ENCODE measurements at places on chromosomes 4 and X. TPM values are rescaled to one million over a fixed set of nuclear protein-coding genes. Genes with fewer than 3 reads are reported as not detected.

The GSPT2 gene
- 4.0 TPM for total RNA-seq

- DNase-seq: peak; percentile 22
Observed at GRCh38 chr4:169566021-169566818, 46.2 kb downstream of the NEK1 start.

DNA sequence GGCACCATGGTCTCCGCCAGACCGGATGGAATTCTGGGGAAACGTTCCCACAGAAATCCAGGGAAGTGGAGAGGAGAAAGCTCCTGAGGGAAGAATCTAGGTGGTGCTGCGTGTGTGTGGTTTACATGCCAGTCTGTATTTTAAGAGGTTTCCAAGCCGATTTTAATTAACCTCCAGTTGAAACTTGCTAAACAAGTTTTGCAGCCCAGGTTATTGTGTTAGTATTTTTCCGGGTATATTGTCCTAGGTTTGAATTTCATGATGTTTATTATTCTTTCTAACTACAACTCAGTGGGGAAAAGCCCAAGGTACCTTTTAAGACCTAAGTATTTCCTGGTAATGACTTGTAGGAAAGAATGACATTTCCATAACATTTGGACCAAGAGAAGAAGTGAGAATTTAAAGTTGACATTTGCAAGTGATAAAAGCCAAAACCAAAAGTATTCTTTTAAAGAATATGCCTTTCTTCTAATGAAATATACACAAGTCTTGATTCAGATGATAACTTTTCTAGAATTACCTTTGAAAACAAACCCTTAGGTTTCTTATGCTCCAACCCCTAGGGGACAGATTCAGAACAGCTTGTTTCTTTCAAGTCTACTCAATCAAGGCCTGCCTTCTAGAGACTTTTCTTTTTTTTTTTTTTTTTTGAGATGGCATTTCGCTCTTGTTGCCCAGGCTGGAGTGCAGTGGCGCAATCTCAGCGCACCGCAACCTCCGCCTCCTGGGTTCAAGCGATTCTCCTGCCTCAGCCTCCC lies 14.6 kb downstream of the SAT1 start:
- no peak for DNase-seq

DNA sequence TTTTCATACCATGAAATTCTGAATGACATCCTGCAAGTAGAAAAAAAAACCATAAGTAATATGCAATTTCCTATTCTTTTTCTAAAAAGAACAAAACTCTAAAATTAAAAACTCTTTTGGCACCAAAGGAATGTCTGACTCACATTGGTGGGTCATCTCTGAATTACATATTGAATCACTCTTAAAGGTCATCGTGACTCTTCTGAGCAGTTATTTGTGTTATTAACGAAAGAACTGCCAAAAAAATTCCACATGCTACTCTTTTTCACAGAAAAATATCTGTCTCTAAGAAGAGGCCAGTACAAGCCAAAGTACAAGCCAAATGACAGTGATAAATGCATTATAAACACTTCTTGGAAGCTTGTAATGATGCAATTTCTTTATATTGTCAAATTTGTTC lies 282.2 kb downstream of the GUCY2F start:
- no peak for DNase-seq

The DAPP1 gene
- 2.2 TPM for total RNA-seq

GRCh38 chr4:3864742-3865721 lies 98.8 kb downstream of the ADRA2C start:
- DNase-seq: no peak

GRCh38 chrX:71170660-71171059 lies 26.0 kb downstream of the NLGN3 start:
- peak; percentile 16 for DNase-seq

GRCh38 chr4:123788577-123788976 lies 392.0 kb downstream of the SPRY1 start:
- DNase-seq: no peak

GRCh38 chr4:10403633-10404445 lies 53.4 kb downstream of the ZNF518B start:
- peak; percentile 63 for DNase-seq

DNA sequence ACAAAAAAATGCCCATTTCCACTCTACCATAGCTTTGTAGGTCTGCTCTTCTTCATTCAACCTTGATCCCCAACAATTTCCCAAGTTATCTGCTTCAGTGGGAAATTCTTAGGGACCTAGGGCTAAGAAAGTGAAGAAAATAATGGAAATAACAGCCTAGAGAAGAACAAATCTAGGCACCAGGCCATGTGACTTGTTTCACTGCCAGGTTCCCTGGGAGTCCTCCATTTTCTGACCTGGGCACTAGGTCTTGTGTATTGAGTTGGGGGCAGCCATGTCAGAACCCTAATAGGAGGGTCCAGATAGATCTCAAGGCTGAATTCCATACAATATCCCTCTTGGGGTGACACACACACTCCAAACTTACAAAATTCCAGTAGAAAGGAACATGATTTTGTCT lies 194.6 kb upstream of the STK26 start:
- no peak for DNase-seq

DNA sequence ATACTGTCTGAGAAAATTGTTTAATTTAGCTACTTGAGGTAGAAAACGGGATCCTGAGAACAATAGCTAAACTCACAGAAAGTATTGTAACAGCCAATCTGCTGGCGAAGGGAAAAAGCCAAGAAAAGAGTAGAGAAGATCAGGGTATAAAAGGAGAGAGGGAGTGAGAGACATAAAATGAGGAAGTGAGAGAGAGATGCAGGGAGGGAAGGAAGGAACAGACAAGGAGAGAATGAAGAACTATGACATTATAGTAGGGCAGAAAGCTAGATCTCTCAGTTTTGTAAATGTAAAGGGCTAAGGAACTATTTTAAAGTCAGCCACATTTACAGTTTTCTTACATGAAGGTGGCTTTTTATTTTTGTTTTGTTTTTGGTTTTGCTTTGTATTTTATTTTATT lies 1.6 kb upstream of the GIMD1 start:
- DNase-seq: no peak

The ZNF732 gene
- total RNA-seq: 0.16 TPM

DNA sequence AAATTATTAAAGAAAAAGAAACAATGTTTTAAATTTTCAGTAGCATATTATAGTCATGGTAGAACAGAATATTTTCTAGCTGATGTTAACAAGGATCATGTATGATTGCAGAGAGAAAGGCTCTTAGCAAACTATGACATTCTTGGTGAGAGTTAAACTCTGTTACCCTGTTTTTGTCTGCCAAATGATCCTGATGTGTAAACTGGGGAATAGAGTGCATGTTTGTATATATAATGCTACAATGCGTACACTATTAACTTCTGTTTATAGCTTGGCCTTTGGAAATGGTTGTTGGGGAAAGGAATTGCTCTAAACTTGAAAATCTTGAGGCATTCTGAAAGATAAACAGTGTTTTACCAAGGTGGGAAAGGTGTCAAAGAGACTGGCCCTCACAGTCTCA lies 292.7 kb downstream of the ARHGAP24 start:
- DNase-seq: no peak

- no peak for DNase-seq
Observed at GRCh38 chrX:13463608-13464007, 105.8 kb upstream of the EGFL6 start.

GRCh38 chrX:140503238-140503601 lies 1.6 kb downstream of the SOX3 start:
- DNase-seq: no peak

DNA sequence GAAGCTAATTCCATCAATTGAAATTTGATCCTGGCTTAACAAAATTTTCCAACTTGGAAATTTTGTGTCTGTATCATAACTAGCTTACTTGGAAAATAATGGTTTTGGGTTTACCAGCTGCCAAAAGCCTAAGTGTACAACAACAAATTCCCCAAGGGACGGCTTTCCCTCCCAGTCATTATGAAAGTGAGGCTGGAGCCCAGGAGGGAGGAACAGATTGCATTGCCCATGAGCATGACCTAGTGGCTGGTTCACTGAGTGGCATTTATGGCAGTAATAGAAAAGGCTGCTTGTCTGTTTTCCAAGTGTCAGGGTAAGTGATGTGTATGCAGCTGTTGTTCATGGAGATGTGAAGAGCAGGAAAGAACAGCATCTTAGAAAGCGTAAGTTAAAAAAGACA lies 70.8 kb upstream of the HHIP start:
- DNase-seq: no peak

GRCh38 chrX:9665113-9665512 lies 100.5 kb downstream of the GPR143 start:
- no peak for DNase-seq

DNA sequence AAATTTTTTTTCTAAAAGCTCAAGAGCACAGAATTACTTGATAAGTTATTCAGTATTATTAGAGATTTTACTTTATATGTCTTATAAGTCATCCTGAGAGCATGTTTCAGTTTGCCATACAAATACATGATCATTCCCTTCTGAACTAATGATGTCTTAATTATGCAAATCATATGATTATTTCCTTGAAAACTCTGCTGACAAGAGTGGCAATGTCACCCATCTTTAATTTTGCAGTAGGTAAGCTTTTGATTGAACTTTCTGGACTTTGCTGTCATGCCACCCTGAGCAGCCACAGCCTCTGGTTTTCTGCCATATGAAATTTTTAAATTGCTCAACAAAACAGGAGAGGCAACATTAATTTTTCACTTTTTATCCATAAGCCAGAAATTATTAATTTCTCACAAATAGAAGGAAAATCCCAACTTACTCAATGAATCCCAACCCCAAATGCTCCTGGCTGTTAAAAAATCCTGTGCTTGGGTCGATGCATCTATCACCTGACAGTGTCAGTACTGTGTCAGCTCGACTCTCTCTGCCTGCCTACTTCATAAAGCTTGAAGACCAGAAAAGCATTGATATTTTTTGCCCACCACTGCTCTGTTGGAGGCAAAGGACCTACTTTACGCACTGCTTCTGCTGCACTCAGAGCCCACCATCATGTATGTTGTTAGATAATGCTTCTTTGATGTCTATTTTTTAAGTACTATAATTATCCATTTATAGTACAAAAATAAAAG lies 11.6 kb upstream of the HADH start:
- DNase-seq: no peak

DNA sequence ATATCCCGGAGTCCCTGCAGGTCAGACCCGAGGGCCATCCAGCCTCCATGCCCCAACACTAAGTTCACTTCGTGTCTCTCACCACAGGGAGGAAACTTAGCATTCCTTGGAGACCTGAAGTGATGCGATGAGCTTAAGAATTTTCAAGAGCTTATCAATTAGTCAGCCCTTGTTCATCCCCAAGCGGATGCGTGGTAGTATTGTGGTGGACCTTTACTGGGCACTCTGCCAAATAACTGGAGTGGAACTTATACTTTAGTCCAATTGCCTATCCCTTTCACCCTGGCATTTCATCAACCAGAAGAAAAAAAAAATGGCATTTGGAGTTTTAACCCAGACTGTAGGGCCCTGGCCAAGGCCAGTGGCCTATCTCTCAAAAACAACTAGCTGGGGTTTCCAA lies 137.1 kb downstream of the RELL1 start:
- DNase-seq: no peak

DNA sequence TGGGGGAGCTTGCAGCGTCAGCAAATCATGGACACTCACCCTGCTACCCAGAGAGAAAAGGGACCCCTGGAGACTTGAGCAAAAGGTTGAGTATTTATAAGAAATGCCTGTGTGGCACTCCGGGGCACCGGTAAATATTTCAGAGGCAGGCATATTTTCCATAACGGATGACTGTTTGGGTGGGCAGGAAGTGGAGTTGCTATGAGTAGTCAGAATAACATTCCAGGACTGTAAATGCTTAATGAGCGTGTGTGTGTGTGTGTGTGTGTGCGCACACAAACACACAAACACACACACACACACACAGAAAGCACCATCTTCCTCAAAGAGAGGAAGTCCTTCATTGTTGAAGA lies 74.6 kb downstream of the MXRA5 start:
- DNase-seq: no peak

DNA sequence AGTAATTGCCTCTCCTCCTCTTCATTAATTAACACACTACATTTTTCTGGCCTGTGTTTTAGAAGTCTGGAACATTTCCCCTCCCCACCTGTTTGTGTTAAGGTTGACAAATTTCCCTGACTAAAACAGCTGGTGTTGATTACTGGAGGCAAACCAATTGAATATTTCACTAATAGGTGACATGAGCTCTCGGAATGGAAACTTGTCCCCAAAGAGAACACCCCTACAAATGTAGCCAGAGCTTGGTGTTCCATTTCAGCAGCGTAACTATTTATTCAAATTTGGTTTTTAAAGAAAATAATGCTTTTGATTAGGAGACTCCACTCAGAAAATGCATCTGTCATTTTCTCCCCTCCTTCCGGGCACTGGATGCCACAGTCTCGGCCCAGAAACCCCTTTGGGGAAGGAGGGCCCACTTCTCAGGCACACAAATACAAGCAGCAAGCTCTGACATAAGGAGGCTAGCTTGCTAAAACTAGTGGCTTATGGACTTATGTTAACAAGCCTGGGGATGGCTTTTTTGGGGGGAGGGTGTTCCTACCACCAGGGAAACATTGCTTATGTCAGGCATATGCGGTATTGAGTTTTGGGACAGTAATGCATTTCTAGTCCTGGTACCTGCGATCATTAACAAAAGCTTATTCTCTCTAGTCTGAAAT lies 2.2 kb downstream of the RNF150 start:
- no peak for DNase-seq

GRCh38 chr4:3710451-3711182 lies 55.6 kb upstream of the ADRA2C start:
- no peak for DNase-seq

The DCHS2 gene
- 6.9 TPM for total RNA-seq

DNA sequence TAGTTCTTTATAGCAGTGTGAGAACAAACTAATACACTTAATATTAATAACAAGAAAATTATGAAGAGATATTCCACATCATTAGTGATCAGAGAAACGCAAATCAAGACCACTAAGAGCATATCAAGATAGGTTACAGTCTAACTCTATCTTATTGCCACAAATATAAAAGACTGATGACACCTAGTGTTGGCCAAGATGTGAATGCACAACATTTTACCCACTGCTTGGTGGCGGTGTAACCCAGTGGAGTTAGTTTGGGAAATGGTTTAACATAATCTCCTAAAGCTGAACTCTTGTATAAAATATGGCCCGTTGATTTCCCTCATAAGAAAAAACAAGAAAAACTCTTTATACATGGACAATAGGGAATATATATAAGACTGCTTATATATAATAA lies 92.4 kb downstream of the SLITRK2 start:
- DNase-seq: no peak

The LUZP4 gene
- total RNA-seq: 0.16 TPM

- DNase-seq: no peak
Observed at GRCh38 chrX:69088171-69088938, 76.9 kb downstream of the PJA1 start.

The GPRASP2 gene
- total RNA-seq: 2.2 TPM

The GRIA3 gene
- not detected for total RNA-seq

DNA sequence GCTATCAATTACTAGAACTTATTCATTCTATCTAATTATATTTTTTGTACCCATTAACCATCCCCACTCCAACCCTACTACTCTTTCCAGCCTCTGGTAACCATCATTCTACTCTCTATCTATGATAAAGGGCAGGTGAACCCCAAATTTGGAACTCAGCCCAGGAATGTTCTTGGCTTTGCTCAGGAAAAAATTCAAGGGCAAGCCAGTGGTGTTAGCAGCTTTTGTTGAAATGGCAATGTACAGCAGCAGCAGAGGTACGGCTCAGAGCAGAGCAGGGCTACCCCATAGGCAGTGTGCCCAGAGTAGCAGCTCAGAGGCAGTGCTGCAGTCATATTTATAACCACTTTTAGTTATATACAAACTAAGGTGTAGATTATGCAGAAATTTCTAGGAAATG lies 138.2 kb downstream of the RNF150 start:
- DNase-seq: no peak
